ENCODE measurements at places on chromosomes 12 and 14.
A peak's percentile ranks its signal among the peaks of the same experiment; 100 is the strongest.

DNA sequence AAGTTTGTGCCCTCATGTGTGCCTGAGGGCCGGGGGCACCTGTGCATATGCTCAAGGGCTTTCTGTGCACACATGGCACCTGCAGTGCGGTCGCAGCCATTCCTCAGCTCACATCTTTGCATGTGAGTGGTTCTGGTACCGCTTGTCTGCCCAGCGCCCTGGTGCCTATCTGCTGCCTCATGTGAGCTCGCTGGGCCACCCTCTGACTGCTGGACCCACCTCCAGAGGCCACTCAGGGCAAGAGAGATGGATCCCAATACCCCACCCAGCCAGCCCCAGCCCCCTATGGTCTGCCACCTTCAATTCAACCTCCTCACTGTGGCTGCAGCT lies 5.4 kb upstream of the AMN start:
- no peak for DNase-seq

- no peak for DNase-seq
These were observed 32.6 kb upstream of the DHRS7 start for GRCh38 chr14:60197629-60198303.

GRCh38 chr14:60247994-60248696 lies 876 bp upstream of the PPM1A start:
- DNase-seq = peak; percentile 78

DNA sequence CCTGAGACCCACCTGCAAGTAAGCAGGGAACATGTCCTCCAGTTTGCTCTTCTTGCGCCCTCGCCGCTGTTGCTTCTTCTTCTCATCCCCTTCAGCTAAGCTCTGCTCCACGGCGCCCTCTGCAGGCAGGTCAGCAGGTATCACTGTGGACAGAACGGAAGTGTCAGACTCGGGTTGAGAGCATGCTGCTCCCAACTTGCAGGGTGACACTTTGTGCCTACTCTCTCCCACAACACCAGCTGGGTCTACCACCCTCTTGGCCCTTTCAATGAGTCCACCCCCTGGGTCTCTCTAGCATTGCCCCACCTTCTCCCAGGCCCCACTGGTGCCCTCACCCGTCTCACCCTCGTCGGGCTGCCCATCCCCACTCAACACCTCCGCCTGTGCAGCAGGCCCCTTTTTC lies 16.7 kb downstream of the KMT2D start:
- DNase-seq = peak; percentile 70

DNA sequence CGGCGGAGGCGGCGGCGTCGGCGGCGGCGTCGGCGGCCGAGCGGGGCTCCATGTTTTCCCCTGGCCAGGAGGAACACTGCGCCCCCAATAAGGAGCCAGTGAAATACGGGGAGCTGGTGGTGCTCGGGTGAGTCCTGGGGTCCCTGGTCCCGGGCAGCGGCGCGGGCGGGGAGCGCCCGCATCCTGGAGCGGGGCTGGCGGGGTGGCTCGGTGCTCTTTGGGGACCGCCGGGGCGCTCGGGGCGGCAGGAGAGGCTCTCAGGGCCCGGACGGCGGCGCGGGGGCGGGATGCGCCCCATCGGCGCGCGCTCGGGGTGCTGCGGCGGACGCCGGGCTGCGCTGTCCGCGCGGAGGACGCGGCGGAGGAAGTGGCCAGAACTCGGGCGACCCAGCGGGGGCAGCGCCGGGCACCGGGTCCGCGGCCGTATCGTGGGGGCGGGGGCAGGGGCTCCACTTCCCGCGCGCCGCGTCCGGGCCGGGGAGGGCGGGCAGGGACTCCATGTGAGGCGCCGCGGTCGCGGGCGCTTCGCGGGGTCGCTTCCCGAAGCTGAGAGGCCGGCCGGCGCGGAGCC lies 485 bp downstream of the PELI2 start:
- no peak for DNase-seq
